ENCODE measurements at places on chromosomes 2 and 18.

- DNase-seq: no peak
Observed at GRCh38 chr2:43212216-43212835, 14.1 kb downstream of the ZFP36L2 start.

GRCh38 chr2:33617401-33617800 is 18.3 kb upstream of the FAM98A start:
- DNase-seq: peak; percentile 3

- DNase-seq: no peak
Observed at GRCh38 chr2:144465749-144466148, 54.2 kb downstream of the ZEB2 start.

GRCh38 chr2:237998530-237998929 is 31.7 kb downstream of the UBE2F start:
- peak; percentile 72 for DNase-seq

DNA sequence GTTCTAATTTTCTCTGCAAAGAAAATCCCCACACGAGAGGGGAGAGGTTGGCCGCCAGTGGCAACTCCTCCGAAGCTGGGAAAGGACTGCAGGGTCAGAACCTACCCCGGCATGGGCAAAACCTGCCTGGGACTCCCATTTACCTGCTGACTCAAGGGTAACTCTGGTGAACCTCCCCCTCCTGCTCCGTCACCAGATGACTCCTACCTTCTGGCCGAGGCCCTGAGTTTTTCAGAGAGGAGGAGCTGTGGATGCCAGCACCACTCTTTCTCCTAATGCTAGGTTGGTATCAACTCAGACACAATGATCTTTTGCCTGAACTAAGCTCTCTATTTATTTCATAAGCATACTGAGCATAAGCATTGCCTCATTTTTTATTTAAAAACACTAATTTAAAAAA is 96.6 kb downstream of the ALPK2 start:
- DNase-seq: no peak

DNA sequence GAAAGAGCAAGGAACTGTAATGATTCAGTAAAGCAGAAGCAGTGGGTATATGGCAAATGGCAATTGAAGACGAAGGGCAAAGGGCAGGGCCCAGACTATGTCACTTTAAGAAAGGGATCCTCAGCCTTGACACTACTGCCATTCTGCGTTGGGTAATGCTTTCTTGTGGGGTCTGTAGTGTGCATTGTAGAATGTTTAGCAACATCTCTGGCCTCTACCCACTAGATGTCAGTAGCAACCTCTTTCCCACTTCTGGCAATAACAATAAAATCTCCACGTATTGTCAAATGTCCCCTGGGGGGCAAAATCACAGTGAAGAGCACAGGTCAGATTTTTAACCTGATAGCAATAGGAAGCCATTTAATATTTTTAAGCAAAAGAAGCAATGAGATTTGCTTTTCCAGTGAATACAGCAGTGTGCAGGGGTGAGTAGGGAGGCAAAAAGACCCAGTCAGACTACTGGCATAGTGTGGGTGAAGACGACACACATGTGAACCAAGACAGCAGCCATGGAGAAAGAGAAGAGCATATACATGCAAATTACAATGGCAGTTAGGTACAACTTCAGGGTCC is 209.5 kb downstream of the DYM start:
- no peak for DNase-seq

DNA sequence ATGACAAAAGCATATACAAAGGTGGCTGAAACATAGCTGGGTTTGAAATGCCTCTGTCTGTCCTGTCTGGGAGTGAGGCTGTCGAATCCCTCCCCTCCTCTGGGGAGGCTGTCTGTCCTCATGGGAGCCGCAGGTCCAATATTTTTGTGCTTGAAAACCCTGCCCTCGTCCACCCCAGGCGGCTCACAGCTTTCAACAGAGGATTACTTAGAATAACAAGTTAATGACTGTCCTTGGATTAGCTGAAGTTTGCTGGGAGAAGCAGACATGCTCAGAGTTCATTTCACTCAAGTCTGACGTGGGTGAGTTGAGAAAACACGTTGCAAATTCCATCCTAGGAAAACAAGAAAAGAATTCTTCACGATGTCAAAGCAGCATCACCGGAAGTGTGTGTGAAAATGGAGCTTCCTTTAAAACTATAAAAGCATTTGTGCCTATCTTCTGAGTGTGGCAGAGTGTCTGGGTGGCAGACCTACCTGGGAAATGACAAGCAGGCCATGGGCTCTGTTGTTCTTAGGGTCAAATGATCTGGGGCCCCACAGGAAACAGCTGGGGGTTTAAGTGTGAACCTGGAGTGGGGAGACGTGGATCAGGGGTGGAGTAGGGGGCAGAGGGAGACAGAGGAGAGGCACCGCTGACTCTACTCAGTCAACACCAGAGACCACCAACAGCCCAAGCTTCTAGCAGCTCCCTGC is 77.1 kb downstream of the DDX1 start:
- DNase-seq: no peak

- DNase-seq: no peak
Observed at GRCh38 chr2:47038656-47039488, 116.2 kb downstream of the STPG4 start.

GRCh38 chr18:48833701-48834412 is 116.9 kb downstream of the SMAD7 start:
- peak; percentile 35 for DNase-seq

DNA sequence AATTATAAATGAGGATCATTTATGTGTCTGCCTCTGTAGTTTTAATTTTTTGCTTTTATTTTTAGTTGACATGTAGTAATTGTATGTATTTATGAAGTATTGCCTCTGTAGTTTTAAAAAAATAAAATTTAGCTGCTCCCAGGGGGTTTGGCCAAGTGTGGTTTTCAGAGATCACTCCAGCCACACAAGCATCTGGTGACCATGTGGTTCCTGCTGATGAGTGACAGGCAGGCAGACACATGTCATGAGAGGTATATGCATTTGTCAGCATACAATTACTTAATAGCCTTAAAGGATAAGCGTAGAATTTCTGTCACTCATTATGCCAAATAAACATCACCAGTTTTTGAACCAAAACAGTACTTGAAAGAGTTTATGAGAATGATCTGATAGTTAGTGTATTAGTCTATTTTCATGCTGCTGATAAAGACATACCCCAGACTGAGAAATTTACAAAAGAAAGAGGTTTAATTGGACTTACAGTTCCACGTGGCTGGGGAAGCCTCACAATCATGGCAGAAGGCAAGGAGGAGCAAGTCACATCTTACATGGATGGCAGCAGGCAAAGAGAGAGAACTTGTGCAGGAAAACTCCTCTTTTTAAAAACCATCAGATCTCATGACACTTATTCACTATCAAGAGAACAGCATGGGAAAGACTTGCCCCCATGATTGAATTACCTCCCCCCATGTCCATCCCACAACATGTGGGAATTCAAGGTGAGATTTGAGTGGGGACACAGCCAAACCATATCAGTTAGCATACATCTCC is 29.6 kb downstream of the MREG start:
- no peak for DNase-seq

DNA sequence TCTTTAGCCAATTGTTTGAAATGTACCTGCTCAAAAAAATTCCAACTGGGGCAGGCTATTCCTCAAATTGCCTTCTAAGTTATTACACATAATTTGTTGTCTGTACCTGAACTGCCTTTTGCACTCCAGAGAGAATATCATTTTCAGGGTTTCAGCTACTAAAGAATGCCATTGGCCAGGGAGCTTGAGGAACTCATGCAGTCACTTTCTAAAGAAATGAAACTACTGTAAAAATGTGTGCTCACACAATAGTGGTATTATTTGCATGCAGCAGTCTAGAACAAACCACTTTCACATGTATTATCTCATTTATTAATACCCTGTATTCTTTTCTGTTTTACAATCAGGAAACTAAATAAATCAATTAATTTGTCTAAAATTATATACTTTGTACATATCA is 152.2 kb downstream of the PID1 start:
- no peak for DNase-seq

GRCh38 chr2:70999362-70999761 is 4.7 kb upstream of the TEX261 start:
- no peak for DNase-seq

DNA sequence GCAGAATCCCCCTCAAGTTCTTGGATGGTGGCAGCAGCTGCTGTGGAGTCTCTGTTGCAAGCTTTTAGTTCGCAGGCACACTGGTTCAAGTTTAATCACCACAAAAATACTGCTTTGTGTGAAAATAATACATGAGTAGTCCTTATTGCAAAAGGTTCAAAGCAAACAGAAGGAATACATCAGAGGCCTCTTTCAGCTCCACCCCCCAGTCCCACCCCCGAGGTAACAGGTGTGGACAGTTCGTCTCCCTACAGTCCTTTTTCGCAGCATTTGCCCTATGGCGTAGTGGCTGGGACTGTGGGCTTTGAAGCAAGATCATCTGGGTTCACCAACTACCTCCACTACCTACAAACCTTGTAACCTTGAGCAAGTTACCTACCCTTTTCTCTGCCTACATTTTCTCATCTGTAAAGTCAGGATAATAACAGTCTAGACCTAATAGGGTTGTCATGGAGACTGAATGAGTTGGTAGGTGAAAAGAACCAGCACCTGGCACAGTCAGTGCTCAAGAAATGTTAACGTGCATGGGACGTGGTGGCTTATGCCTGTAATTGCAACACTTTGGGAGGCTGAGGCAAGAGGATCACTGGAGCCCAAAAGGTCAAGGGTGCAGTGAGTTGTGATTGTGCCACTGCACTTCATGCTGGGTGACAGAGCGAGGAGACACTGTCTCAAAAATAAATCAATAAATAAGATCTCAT is 61.7 kb downstream of the TCF7L1 start:
- DNase-seq: no peak

DNA sequence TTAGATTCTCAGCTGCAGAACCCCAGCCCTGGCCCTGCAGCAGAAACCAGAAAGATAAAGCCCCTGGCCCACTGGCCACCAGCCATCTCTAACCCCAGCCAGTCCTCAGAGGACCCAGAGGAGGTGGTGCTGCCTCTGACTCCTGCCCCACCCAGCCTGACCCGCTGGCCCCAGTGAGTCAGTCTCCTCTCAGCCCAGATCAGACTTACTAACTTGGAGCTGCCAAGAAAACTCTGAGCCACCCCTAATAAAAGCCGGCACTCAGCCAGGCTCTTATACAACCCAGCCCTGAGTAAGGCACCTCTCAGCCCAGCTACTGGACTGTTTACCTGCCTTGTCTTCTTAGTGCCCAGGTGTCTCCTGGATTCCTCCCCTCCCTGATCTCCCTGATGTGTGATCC is 2.0 kb downstream of the SLC14A2 start:
- DNase-seq: peak; percentile 59

- DNase-seq: peak; percentile 78
Observed at GRCh38 chr18:78090584-78090983, 840.9 kb downstream of the GALR1 start.

GRCh38 chr2:72985136-72985535 is 67.8 kb downstream of the EMX1 start:
- DNase-seq: no peak

DNA sequence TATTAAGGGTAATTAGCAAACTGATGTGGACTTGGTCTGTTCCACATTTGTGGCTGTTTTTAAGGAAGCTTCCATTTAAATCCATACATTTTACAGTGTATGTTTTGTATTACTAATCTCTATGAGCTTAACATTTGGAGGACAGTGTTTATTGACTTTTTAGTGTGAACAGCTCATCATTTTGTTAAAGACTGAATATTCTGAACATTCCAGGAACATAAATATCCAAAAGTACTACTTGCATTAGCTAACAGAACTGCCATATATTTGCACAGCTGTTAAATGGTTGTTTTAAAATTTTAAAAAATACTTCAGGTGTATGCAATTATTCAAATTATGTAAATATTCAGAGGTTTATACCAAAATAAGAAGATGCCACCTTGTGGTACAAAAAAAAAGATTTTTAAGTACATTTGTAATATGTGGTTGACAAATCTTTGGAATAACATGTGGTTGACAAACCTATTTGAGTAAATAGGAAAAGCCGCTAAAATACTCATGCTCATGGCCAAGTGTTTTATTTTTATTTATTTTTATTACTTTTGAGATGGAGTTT is 439.7 kb upstream of the FANCL start:
- DNase-seq: no peak

DNA sequence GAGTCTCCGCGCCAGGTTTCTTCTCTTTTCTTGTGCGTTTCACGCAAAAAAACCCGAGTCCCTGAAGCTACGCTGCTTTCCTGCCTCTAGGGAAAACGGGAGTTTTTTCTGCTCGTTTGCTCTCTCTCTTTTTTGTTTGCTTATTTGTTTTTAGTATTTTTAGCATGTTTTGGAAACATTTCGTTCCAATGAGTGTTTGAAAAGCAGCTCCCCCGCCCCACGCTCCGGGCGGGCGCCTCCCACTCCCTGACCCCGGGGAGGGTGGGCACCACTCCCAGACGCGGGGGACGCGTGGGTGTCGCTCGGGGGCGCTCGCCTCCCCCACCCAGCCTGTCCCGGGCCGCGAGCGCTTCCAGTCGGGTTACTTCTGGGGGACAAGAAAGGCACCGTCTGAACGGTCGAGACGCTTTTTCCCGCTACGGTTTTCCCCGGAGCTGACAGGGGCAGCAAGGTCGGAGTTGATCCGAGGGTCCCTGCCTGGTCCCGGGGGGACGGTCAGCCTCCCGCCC is 446 bp upstream of the EFHD1 start:
- DNase-seq: no peak

DNA sequence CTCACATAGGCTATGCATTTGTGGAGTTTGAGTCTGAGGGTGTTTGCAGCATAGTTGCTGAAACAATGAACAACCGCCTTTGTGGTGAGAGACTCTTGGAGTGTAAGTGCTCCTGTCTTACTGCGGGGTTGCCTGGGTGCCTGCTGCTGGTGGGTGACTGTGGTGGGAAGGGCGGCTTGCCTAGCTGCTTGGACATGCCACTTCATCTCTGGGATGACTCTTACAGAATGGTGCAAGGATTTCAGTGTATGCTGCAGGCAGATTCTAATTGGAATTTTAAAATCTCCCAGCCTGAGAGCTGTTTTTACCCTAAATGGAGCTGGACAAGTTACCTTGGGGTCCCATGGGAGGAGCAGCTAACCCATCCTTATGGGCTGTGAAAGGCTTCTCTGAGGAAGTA is 50.1 kb downstream of the CYP27C1 start:
- DNase-seq: no peak

- no peak for DNase-seq
Observed at GRCh38 chr2:214361116-214361515, 49.7 kb upstream of the VWC2L start.

DNA sequence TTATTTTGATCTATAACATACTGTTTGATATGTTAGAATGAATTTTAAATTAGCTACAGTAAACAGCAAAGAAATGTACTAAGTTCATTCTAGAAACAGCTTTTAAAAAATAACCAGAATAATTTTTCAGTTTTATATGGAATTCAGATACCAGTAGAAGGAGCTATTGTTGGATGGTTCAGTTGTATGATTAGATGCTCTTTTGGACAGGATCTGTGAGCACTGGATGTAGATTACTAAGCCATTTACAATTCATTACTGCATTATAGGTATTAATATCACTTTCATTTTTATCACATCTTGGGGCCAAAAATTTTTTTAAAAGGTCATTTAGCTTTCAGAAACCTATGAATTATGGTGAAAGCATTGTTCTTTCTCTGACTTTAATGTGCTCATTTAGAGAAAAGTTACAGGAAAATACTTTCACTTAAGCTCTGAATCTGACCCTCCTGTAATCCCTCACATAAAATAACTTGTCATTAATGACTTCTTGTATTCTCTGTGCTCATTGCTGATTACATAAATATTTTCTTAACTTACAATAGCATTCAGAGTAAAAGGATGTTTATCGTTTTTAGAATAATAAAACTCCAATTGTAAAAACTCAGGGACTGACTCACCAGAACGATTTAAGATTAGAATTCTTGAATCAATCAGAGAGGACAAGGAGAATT is 750.2 kb downstream of the SLC4A3 start:
- no peak for DNase-seq

Measured in H4 (cell line).